ENCODE measurements at places on chromosomes 5 and 9. TPM values are rescaled to one million over a fixed set of nuclear protein-coding genes. Genes with fewer than 3 reads are reported as not detected.

DNA sequence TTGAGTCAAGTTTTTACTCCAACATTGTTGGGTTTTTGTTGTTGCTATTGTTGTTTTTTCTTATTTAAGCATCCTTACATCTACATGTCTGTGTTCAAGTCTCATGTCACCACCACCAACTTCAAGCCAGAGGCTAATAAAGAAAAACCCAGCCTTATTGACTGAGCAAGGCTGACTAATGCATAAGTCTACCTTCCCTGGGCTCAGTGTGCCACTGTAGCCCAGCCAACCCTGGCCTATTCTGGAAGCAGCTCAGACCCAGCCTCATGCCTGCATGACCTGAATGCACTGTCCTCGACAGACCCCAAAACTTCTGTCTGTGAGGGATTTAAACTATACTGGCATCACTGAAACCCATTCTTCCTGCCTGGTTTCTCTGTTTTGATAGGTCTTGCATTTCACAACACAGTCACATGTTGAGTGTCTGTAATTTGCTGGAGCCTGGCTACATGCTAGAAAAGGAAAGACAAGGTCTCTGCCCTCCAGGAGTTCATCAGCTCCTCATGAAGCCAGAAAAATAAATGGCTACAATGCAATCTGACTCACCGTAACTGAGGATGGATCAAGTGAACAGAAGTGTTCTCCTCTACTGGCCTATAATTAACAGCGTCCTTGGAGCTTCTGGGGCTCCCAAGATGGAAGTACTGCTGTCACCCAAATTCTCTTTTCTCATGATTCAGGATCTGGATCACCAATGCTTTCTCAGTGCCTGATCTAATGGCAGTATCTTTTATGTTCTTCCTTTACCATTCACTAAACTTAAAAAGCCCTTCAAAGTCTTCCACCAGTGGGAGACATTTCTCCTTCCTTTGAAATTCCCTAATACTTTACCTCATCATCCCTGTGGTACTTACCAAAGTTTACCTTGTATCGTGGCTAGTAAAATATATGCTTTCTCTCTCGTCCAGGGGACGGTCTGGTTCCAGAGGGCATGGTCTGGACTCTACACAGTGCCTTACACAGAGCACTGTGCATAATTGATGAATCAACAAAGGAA, 103.9 kb upstream of the IFNE start:
- DNase-seq, result no peak

GRCh38 chr9:130940693-130941576, 1.9 kb upstream of the FIBCD1 start:
- peak; percentile 45 for DNase-seq

DNA sequence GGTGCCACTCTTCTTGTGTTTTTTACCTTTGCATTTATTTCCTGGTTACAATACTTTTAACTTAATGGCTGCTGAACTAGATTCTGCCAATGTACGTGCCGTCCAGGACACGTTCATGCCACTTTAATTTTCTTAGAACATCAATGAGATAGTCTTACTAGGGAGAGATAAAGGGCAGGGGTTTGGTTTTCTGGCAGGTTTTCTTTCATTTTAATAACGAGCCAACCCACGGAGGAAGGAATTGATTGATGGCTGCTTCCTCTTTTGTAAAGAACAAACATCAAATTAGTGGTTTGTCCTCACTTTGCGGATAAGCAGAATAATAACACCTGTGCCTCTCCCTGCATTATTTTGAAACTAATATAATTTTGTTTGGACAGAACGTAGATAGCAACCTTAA, 135.7 kb downstream of the DOCK8 start:
- no peak for DNase-seq

- no peak for DNase-seq
Measured at GRCh38 chr9:99114846-99115500, 10.1 kb downstream of the TGFBR1 start.

DNA sequence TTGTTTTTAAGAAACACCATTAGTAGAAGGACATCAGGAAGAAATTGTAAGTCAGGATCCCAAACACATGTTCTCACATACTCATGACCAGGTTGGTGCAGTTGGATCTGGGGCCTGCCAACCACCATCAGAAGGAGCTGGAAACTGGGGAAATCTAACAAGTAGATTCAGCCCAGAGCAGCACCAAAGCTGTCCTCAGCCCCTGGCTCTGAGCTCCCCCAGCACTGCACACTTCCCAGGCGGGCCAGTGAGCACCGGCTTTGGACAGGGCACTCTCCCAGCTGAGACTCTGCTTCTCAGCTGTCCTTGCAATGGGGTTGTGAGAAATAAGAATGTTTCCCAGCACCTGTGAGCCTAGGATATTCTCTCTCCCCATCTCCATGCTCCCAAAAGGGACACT, 162.5 kb downstream of the PAX5 start:
- DNase-seq, result no peak

- peak; percentile 12 for DNase-seq
Measured at GRCh38 chr9:5357431-5358105, 17.9 kb upstream of the RLN1 start.

GPX3 gene
- 509 TPM for total RNA-seq

FBP2 gene
- 0.51 TPM for total RNA-seq

PLCXD3 gene
- 56.4 TPM for total RNA-seq

GDNF gene
- not detected for total RNA-seq

TMEM232 gene
- 2.2 TPM for total RNA-seq

DNA sequence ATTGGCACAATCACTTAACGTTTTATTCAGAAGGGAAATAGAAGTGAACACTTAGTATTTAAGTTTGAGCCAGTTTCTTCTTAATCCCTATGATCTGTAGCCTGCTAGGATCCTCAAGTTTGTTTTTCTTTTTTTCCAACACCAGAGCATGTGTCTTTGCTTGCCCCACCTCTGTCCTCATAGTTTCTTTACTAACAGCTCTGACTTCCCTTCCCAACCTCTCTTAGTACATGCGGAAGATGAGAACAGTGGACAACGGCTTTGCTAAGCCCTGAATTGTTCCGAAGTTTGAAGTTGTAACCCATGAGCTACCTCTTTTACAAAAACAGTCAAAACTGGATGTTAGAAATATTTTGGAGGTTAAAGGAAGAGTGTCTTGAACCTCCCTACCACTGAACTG, 61.7 kb upstream of the TAF11L2 start:
- no peak for DNase-seq

- no peak for DNase-seq
Measured at GRCh38 chr5:130550562-130550928, 614.5 kb downstream of the HINT1 start.

GRCh38 chr5:173833196-173833985, 54.8 kb upstream of the CPEB4 start:
- DNase-seq, result no peak

DNA sequence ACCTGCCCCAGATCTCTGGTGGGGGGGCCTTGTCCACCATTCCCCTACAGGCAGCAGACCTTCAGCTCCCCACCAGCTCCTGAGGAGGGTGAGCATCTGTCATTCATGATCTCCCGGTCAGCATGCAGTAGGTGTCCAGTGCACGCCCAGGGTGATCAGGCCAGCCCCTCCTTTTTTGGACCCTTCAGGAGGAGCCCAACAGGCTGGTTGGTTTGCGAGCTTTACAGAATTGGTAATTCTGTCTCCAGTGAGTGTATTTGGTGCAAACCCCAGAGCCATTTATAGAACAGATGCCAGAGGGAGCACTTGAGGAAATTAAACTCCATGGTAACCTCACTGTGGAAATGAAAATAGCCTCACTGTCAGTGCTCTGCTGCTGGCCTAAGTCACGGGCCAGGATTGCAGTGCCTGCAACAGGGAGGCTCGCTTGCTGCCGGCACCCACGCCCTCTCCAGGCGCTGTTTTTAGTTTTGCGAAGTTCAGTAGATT, 23.4 kb downstream of the WNK2 start:
- DNase-seq, result peak; percentile 52

DNA sequence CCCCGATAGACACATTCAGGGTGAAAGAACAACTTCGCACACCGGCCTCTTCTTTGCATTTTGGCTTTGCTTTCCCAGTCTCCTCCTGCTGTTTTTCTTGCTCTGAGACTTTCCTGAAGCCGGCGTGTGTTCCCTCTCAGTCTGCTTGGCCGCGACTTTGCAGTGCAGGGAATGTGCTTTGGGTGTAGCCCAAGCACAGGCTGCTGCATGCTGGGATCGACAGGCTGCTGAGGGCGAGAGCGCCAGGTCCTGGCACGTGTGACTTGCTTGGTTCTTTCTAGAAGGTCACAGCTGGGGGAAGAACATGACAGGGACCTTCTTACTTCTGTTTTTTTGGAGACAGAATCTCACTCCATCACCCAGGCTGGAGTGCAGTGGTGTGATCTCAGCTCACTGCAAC, 40.6 kb downstream of the TENT4A start:
- no peak for DNase-seq

GRCh38 chr9:93081081-93081529, 14.9 kb upstream of the CARD19 start:
- no peak for DNase-seq

DNA sequence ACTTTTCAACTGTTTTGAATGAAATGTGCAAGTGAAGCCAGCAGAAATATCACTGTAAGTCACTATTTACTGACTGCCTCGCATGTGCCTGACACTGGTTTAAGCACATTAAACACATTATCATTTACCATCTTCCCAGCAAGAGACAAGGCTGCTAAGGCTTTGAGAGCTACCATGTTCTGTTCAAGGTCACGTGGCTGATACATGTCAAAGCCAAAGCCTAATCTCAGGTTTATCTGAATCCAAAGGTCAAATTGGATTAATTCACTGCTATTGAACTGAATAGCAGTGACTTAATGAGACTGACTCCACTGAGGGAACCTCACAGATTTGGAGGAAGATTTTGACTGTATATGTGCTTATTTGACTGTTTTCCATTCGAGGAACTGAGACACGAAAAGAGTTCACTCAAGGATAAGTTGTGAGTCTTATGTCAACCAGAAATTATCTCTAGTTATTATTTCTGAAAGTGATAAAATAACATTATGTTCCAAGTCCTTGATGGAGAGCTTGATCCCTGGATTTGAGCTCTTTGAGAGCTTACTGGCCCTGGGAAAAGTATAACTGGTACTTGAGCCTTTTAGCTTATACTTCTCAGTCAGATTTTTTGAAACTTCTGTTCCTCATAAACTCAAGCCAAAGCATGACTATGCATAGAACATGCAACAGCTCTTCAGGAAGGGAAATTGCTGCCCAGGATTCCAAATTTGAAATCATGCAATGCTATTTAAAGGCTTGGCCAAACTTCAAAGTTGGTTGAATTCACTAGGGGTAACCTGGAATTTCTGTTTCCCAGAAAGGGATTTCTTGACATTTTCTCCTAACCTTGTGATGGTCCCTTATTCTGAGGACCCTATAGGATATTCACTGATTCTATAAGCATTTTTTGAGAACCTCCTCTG, 23.4 kb upstream of the ARHGAP26 start:
- DNase-seq, result no peak

GRCh38 chr9:97438257-97438656, 26.4 kb downstream of the TDRD7 start:
- DNase-seq, result no peak

GRCh38 chr9:124364141-124364540, 51.1 kb downstream of the PSMB7 start:
- DNase-seq, result no peak

AGXT2 gene
- total RNA-seq, result not detected

DNA sequence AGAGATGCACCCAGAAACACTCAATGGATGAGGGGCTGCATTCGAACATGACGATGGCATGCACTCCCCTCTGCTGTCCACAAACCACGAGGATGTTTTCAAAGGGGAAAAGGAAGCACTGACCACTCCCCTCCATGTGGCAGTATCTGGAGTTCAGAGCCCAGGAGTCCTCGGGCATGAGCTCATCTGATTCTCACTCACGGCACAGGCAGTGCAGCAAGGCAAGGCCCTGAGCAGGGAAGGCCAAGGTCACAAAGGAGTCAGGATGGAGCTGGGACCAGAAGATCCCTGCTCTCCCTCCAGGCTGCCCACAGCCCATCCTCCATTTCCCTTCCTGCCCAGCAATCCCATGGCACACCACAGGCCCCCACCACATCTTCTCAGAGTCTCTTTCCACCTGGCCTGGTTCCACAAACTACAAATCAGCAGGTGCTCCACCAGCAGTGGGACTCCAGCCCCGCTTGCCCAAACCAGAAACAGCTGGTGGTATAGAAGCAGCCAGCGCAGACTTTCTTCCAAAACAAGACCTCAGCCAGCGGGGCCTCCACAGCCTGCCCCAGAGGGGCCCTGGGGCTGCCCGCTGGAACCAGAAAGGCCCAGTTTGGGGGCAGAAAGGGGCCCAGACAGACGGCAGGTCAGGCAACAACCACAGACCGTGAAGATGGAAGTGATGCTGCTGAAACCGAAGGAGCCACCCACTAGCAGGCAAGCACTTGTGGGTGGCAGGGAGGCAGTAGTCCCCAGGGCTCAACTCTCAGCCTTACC, 12.2 kb downstream of the TNIP1 start:
- DNase-seq, result no peak

ACSL6 gene
- 4.5 TPM for total RNA-seq

DNA sequence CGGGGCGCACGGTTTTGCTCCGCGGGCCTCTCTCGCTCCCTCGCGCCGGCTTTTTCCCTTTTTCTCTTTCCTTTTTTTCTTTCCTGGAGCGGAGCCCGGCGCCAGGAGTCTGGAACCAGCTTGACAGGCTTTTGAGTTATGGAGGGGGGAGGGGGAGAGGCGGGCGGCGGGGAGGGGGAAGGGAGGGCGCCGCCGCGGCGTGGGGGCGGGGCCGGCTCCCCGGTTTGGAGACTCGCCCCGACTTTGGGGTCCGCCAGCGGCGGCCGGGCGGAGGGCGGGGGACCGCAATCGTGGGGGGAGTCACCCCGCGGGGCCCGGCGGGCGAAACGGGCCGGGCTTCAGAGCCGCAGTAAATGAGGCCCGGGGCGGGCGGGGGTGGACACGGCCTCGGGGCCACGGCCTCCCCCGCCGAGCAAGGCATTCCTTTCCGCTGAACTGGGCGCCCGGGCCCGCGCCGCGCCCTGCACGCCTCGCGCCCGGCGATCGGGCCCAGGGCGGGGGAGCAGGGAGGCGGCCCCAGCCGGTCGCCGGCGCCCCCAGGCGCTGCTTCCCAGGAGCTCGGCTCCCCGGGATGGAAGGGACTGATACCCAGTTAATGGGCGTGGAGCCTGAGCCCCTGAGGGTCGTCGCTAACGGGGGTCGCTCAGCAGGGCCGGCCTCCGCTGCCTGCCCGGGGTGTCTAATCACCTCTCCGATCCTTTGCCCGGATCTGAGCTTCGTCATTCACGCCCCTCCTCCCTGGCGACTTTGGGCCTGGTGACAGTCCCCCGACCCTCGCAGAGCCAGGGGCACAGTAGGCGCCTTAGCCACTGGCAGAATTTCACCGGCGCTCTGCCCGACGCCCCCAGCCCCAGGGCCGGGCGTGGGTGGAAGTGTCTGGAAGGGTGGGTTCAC, 138.1 kb downstream of the C9orf50 start:
- DNase-seq, result peak; percentile 84

DNA sequence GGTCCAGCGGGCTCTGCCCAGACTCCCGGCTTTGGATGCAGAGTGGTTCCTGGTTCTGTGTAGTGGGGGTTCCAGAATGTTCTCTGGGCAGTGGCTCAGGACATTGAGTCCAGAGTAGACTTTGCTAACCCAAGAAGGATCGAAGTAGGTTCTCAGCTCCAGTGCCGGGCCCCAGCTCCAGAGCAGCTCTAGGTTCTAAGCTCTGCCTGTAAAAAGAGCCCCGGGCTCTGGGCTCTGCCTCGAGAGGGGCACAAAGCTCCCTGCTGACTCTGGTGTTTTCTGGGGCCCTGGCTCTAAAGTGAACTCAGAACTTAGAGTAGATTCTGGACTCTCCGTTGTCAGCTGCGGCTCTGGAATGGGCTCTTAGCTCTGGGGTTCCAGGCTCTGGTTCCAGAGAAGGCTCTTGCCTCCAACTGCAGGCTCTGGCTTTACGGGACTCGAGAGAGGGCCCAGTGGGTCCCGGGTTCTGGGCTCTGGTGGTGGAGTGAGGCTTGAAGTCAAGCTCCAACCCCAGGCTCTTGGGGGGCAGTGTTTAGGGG, 414 bp downstream of the WDR38 start:
- DNase-seq, result no peak

HRH2 gene
- 42.7 TPM for total RNA-seq

GRCh38 chr5:30069441-30070263, 1123.8 kb upstream of the CDH6 start:
- DNase-seq, result no peak

All from heart right ventricle (tissue), 16 donors.